ENCODE measurements at places on chromosomes 3 and 15.

DNA sequence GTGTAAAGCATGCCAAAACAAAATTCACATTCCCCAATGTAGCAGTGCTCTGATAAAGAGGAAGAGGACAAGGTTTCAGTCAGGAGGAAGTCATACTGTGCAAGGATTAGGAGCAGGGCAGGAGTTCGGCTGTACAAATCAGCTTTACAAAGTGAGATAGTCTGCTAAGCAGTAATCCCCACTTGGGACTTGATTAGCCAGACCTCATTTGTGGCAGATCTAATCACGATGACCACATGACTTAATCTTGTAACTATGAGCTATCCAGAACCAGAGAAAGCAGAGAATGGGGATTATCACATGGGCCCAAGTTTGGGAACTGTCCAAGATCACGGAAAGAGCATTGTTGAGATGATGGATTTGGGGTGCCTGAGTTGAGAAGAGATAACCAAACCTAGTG lies 7.8 kb downstream of the DCBLD2 start:
- no peak for DNase-seq

GRCh38 chr3:15637131-15637951 lies 35.8 kb downstream of the BTD start:
- no peak for DNase-seq

DNA sequence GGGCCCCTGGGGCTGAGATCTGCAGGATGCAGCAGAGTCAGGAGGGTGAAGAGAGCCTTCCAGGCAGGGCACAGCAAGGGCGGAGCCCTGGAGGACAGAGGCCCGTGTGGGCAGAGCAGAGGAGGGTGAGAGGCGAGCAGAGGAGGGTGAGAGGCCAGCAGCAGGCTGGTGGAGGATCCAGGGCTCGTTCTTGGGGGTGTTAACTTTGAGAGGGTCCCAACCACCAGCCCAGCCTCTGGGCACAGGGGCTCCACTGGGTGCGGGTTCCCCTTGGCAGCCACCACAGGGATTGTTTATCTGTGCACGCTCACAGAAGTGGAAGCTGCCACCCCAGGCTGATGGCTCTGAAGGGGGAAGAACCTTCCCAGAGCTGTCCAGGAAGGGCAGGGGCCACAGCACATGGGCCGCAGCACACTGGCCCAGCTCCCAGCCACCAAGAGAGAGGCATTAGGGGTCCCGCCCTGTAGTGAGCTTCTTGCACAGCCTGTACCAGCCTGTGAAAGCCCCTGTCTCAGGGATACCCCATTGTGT lies 9.3 kb upstream of the PLXND1 start:
- no peak for DNase-seq

GRCh38 chr3:115272036-115272824 lies 125.1 kb upstream of the ZBTB20 start:
- DNase-seq = peak; percentile 19

GRCh38 chr3:108527109-108527508 lies 16.7 kb upstream of the MYH15 start:
- DNase-seq = no peak

GRCh38 chr3:196778755-196779154 lies 39.1 kb downstream of the PAK2 start:
- no peak for DNase-seq

- no peak for DNase-seq
These were observed 47.4 kb upstream of the VGLL4 start for GRCh38 chr3:11690863-11691766.

- DNase-seq = no peak
These were observed 150.8 kb downstream of the ZNF609 start for GRCh38 chr15:64611085-64611725.

All from midbrain (tissue), 1 donor.